ENCODE measurements at places on chromosomes 2 and 18.

GRCh38 chr18:78733762-78734613 lies 245.6 kb upstream of the SALL3 start:
- no peak for DNase-seq

DNA sequence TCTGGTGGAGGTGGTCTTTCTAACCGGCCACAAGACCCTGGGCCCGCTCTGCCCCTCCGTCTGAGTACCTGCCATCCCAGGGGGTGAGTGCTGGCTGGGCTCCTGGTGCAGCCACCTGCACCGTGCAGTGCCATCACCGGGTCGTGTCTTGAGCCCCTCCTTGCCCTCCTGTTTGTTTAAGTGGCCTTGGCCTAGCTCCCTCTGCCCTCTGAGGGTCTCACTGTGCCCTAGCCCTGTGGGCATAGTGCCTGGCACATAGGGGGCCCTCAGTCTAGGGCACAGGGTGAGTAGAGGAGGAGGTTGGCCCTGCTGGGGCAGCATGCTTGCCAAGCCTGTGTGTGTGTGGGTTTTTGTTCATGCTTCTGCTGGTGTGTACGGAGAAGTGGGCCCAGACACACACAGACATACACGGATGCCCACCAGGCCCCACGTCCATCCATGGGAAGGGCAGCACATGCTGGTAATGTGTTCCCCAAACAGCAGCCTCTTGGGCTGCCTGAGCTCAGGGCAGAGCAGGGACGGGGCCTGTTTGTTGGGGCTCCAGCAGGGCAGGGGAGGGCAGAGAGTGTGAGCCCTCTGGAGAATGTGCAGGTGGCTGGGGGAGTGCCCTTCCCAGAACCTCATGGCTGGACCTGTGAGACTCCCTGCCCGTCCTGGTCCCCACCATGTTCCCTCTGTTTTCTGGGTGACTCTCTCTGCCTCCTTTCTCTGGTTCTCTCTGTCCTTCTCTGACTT lies 94.6 kb downstream of the GLI2 start:
- no peak for DNase-seq

DNA sequence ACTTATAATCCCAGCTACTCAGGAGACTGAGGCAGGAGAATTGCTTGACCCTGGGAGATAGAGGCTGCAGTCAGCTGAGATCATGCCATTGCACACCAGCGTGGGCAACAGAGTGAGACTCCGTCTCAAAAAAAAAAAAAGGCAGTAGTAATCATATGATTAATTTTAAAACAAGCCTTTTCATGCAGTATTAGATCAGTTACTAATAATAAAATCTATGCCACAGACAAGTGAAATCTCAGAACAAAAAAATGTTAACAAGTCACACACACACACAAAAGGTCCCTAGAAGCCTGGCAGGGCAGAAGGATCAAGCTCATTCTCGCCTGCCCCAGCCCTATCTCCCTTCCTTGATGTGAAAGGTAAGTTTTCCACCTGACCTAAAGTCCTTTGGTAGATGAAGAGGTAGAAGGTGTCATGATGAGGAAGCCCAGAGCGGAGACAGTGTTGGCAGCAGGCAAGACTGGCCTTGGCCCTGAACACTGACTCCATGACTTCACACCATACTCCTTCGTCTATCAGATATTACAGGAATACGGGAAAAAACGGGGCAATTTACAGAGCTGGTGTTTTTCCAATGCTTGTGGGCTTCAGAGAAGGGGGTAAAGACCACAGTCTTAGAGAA lies 10.6 kb downstream of the KDSR start:
- DNase-seq, result no peak

DNA sequence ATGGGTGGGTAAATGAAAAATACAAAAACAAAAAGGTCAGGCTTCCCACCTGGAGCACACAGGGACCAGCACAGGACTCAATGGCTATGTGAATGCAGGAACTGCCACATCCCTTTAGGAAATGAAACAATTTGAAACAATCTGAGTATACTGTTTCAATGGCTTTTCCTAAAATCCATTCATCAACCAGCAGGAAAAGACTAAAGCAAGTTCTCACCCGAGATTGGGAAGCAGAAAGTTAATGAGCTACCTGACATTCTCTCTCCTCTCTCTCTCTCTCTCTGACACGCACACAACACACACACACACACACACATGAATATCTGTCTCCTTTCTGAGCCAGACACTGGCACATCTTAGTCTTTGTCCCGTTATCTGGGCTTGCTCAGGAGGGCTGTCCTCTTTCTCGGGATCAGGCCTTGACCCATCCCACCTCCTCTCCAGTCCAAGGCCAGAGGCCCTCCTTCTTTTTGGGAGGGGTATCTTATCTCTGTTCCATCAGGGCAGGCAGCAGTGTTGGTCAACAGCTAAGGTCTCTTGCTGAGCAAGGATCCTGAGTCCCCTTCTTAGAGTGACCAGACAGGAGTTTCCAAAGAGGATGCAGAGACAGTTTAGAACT lies 11.6 kb upstream of the LRRFIP1 start:
- DNase-seq, result no peak

GRCh38 chr2:206452750-206453149 lies 9.4 kb downstream of the ADAM23 start:
- peak; percentile 22 for DNase-seq

GRCh38 chr2:122908159-122908558 lies 1116.9 kb upstream of the CNTNAP5 start:
- no peak for DNase-seq

- no peak for DNase-seq
These were observed 586.7 kb downstream of the CCDC85A start for GRCh38 chr2:56770490-56770889.

DNA sequence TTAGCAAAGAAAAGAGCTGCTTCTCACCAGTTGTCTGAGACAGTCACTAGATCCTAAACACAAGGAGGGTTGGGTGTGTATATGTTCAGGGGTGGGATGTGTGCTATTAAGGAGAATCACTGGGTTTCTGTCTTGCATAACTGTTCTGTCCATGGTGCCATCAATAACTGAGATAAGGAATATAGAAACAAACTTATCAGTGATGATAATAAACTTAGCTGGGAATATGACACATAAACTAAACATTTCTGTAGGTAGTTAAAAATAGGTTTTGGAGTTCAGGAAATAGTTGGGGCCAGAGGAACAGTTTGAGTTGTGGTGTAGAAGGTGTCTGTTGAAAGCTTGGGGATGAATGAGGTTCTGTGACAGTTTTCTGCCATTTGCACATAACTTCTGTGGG lies 17.4 kb downstream of the NAPG start:
- no peak for DNase-seq

DNA sequence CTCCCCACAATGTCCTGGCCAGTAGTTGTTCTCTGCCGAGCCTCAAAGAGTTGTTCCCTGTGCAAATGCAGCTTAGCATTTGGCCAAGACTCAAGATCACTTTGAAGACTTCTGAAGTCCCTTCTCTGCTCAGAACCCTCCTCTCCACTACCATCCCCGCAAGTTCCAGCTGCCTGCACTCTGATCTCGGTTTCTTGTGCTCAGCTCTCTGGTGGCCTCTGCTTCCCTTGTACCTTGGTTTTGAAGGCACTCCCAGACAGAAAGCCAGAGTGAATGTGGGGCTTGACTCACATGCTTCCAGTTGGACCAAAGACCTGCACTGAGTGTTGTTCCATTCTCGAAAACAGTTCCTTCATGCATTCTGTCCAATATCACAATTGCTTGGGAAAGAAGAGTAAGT lies 28.6 kb downstream of the CRACDL start:
- no peak for DNase-seq

DNA sequence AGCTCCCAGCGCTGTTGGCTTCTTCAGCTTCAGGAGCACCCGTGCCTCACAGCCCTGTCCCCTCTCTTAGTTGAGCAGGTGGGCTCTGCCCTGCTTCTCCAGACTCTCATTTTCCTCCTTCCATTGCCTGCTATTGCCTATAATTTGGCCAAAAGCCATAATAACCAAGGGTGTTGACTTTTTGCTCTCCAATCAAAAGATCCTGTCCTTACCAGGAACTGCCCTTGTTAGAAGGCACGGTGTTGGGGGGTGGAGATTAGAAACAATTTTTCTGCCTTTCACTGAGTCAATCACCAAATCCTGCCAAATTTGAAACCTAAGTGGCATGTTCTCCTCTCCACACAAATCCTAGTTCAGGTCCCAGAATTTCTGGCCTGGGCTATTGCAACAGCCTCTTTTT lies 16.7 kb upstream of the PDIA6 start:
- DNase-seq, result no peak

DNA sequence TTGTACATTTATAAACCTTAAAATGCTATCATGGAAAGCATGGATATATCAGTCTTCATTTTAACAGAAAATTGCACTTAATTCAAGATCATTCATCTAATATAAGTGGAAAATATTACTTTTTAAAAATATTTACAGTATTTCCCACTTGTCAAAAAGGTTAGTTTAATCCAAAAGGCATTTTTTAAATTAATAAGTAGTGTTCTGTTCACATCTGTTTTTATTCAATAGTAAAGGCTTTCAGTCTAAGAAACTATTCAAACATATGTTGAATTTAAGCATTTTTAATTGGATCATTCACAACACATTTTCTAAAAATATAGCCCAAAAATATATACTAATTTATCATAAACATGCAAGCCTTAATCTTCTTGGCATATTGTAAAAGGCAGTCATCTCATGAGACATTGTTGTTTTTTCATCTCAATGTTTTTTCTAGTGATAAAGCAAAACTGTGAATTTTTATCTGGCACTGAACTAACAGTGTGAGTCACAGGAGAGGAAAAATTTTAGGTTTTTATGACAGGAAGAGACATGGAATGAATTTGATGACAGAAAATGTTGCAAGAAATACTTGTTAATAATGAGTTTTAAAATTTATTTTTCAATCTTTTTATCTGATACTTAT lies 1642.5 kb upstream of the TMEFF2 start:
- no peak for DNase-seq

- no peak for DNase-seq
These were observed 377.1 kb upstream of the CNTNAP5 start for GRCh38 chr2:123648016-123648415.

DNA sequence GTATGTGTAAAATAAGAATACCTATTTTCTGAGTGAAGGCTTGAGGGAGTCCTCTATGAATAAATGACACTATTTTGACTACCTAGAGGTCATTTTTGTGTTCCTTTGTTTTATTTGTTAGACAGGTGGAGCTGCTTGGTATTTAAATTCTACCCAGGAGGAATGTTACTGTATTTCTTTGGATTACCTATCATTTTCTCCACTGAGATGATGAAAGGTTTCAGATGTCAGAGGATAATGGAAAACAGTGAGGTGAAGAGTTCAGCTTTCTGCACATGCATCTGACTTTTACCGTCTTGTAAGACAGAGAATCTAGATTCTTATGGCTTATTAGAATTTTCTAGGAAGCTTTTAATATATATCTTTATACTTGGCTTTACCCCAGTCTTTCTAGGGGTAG lies 689.8 kb upstream of the NXPH2 start:
- no peak for DNase-seq

- no peak for DNase-seq
These were observed 52.6 kb upstream of the NFU1 start for GRCh38 chr2:69489793-69490192.

GRCh38 chr2:230134496-230135129 lies 65.9 kb upstream of the SLC16A14 start:
- no peak for DNase-seq
